ENCODE measurements at places on chromosomes 5 and 9. TPM values are rescaled to one million over a fixed set of nuclear protein-coding genes. Genes with fewer than 3 reads are reported as not detected.

The PARP8 gene
- 1.0 TPM for total RNA-seq

The TMOD1 gene
- total RNA-seq = 191 TPM

The SKP1 gene
- total RNA-seq = 455 TPM

The IL3 gene
- total RNA-seq = not detected

The DOCK2 gene
- total RNA-seq = 3.3 TPM

The SLC6A19 gene
- 0.05 TPM for total RNA-seq

The PCSK5 gene
- 4.9 TPM for total RNA-seq

The TLX3 gene
- not detected for total RNA-seq

The IFNE gene
- not detected for total RNA-seq

The SLC6A7 gene
- total RNA-seq = 0.07 TPM

The DIAPH1 gene
- total RNA-seq = 171 TPM

The GRIA1 gene
- not detected for total RNA-seq

The C5orf52 gene
- total RNA-seq = not detected

The IFNA13 gene
- not detected for total RNA-seq

The RNF224 gene
- total RNA-seq = not detected

The ARAP3 gene
- total RNA-seq = 1.6 TPM

Measured in gastrocnemius medialis (tissue), 4 donors.